ENCODE measurements at places on chromosomes 12 and 14. TPM values are rescaled to one million over a fixed set of nuclear protein-coding genes. Genes with fewer than 3 reads are reported as not detected.

GRCh38 chr12:93653712-93654111 is 23.5 kb upstream of the CRADD start:
- no peak overlapping the region for H3K27ac ChIP-seq
- no peaks in the 10 kb centered on the region for H3K4me1 ChIP-seq
- H3K4me3 ChIP-seq: no peak overlapping the region

GRCh38 chr12:70415987-70416386 is 49.9 kb downstream of the KCNMB4 start:
- peak overlapping the region; percentile 8 for H3K27ac ChIP-seq
- H3K36me3 ChIP-seq: no peaks in the 10 kb centered on the region
- no peak overlapping the region for H3K4me3 ChIP-seq
- no peak for DNase-seq
- peaks cover 7% of the 10 kb centered on the region for H3K4me1 ChIP-seq
- H3K27me3 ChIP-seq: no peaks in the 10 kb centered on the region

The EPYC gene
- not detected for polyA plus RNA-seq

The TMEM229B gene
- polyA plus RNA-seq: 17.2 TPM

The KRT80 gene
- not detected for polyA plus RNA-seq
